Muscle of leg (tissue), 16 donors: ENCODE measurements at places on chromosomes 12 and 14.

DNA sequence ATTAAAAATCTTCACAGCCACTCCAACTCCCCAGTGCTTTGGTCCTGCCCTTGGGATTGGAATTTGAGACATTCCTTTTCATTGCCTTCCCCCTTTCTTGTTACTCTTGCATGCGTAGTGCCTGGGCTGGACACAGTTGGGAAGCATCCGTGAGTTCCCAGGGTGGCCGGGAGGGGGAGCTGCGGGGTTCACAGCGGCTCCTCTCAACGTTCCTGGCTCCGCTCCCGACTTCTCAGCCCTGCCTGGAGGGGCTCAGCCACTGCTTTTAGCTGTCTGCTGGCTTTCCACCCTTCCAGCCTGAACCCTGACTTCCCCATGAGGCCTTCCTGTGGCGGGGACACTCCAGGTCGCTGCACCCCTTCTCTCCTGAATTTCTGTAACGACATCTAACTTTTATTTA is 3.2 kb downstream of the TEX52 start:
- peak; percentile 88 for DNase-seq

DNA sequence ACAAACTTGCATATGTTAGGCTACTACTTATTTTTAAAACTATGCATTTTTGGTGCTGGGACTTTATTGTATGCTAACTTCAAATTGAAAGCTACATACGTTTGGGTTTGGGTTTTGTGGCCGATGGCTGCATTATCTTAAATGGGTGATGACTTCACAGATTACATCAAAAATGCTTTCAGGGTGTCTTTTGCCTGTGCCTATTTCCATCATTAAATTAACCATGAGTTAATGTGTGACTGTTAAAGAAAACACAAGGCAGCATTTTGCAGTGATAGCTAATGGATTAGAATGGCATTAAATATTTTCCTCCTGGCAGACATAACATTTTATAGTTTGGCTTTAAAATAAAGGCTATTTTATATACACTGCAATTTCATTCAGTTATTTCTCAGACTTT is 352.3 kb downstream of the EGLN3 start:
- no peak for DNase-seq

DNA sequence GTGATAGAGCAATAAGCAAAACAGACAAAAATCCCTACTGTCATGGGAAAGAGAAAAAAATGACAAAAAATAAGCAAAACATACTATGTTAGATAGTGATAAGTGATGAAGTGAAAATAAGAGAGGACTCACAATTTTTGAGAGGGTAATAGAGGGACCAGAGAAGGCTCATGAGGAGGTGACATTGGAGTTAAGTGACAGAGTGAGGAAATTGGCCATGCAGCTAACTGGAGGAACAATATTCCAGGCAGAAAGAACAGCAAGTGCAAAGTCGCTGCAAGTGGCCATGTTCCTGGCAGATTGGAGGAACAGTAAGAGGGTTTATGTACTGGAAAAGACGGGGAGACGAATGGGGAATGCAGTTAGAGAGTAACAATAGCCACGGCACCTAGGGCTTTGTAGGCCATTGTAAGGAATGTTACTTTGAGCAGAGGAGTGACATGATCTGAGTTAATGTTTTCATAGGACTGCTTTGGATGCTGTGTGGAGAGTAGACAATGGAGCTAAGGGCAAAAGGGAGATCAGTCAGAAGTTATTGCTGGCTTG is 1.4 kb upstream of the SAV1 start:
- DNase-seq: no peak

DNA sequence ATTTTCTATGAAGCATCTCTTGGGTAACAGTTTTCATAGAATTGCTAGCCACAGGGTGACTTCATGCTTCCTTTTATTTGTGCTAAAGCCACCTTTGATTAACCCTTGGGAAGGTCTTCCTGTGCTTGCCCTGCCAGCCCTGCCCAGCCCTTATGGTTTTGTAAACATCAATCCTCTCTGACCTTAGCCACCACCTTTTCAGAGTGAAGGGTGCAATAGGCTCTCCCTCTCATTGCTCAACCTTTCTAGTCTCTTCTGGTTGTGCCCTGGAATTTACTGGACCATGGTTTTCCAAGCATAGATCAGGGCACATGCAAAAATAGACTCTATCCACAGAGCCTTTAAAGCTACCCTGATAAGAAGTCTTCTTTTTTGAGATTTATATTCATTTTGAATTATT is 77.7 kb upstream of the FRMD6 start:
- DNase-seq: no peak

- peak; percentile 67 for DNase-seq
Measured at GRCh38 chr12:65741656-65742017, 82.6 kb upstream of the HMGA2 start.

- no peak for DNase-seq
Measured at GRCh38 chr12:104454997-104455396, 1.8 kb upstream of the CHST11 start.
